NCI-H2107 (cell line): ENCODE measurements at places on chromosomes 12 and 14.

DNA sequence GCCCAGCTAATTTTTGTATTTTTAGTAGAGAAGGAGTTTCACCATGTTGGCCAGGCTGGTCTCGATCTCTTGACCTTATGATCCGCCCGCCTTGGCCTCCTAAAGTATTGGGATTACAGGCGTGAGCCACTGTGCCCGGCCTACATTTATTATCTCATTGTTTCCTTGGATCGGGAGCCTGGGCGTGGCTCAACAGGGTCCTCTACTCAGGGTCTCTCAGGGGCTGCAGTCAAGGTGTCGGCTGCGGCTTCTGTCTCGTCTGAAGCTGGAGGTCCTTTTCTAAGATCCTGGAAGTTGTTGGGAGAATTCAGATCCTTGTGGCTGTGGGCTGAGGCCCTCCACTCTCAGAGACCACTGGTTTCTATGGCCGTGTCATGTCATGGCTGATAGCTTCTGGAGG is 65.5 kb upstream of the SCN8A start:
- no peak for DNase-seq

- DNase-seq = no peak
Measured at GRCh38 chr12:38124247-38125012, 192.1 kb upstream of the ALG10B start.

DNA sequence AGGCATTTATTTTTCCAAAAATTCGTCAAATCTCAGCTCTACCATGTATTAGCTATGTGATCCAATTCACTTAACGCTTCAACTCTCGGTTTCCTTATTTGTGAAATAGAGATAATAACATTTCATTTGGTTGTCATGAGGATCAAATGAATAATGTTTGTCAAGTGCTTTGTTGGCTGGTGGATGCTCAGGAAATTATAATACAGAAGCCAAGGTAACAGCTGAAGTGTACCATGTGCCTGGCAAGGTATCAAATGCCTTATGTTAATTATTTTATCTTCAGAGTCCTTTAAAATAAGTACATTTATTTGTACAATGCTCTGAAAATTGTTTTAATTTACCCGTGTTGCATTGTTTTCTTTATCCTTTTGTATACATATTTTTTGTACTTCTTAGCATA is 6.1 kb upstream of the PRKCH start:
- DNase-seq = no peak

DNA sequence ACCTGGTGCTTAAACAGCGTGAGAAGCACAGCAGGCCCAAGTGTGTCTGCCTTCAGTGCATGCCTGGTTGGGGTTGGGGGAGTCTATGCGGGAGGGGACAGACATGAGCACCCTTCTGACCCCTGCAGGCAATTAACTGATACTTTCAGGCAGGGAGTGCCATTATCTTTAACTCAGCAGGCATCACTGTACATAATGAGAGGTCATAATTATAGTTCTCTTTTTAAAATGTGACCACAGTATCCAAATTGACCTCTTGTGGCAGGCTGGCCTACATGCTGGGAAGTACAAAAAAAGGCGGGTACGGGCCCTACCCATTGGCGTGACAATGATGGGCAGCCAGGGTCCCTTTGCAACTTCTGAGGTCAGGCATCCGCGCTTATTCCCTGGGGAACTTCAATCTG is 209.1 kb downstream of the FOXN3 start:
- no peak for DNase-seq

- DNase-seq = no peak
Measured at GRCh38 chr14:32481707-32482106, 152.6 kb downstream of the AKAP6 start.

DNA sequence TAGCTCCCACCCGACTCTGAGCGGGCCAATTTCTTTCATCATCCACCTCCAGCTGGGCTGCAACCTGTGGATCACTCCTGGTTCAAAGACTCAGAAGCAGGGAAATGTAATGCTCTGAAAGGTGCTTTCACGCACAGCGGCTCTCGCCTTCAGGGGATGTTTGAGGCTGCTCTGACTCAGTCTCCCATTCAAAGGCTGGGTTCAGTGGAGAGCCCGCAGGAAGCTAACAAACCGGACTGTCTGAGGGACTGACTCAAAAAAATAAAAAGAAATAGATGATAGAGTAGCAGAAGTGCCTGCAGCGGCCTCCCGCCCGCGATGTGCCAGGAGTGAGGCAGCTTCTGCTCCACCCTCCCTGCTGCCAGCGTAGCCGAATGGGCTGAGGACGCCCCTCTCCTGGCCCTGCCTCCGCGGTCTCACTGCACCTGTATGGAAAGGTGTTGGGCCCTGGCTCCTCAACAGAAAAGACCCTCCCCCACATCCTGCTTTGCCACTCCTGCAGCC is 98.0 kb downstream of the GCH1 start:
- DNase-seq = no peak

GRCh38 chr12:96879301-96879700 is 27.8 kb upstream of the NEDD1 start:
- no peak for DNase-seq

DNA sequence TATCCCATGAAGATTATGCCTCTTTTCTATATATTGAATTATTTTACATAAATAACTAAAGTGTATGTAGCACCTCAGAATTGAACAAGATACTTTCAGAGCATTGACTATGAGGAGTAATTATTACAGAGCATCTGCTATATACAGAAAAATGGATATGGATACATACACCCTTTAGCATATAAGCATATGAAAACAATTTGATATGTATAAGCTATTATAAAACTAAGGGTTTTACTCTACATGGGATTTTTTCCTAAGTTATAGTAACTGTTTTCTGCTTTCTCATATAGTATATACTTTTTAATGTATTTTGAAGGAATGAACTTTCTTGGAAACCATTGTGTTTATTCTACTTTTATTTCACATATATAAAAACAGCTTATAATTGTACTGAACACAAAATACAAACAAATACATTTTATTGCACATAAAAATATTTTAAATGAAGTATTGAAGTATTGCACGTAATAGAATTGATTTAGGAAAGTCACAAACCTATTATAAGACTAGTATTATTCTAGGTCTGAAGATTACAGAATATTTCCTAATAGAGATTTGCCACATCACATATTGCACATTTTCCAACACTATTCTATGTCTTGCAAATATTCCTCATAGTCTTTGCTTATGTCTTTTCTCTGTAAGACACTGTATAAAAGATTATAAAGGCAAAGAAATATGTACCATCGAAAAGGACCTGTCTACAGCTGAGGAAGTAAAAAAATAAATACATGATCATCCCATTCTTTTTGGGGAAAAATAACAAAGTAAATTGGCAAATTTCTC is 8.4 kb downstream of the CD69 start:
- no peak for DNase-seq

- no peak for DNase-seq
Measured at GRCh38 chr12:92145481-92145730, 240 bp downstream of the BTG1 start.

GRCh38 chr12:71780237-71780822 is 25.7 kb downstream of the RAB21 start:
- DNase-seq = no peak

- no peak for DNase-seq
Measured at GRCh38 chr14:28744126-28744525, 22.5 kb upstream of the FOXG1 start.

DNA sequence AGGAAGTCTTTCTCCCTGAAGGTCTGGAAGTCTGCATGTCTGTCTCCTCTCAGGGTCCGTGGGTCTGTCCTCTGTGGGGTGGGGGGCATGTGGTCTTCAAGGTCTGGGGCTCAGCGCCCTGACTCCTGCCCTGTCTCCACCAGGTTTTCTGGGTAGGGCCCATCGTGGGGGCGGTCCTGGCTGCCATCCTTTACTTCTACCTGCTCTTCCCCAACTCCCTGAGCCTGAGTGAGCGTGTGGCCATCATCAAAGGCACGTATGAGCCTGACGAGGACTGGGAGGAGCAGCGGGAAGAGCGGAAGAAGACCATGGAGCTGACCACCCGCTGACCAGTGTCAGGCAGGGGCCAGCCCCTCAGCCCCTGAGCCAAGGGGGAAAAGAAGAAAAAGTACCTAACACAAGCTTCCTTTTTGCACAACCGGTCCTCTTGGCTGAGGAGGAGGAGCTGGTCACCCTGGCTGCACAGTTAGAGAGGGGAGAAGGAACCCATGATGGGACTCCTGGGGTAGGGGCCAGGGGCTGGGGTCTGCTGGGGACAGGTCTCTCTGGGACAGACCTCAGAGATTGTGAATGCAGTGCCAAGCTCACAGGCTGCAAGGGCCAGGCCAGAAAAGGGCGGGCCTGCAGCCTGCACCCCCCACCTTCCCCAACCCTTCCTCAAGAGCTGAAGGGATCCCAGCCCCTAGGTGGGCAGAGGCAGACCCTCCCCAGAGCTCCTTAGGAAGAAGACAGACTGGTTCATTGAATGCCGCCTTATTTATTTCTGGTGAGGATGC is 3.4 kb downstream of the AQP5 start:
- DNase-seq = no peak

DNA sequence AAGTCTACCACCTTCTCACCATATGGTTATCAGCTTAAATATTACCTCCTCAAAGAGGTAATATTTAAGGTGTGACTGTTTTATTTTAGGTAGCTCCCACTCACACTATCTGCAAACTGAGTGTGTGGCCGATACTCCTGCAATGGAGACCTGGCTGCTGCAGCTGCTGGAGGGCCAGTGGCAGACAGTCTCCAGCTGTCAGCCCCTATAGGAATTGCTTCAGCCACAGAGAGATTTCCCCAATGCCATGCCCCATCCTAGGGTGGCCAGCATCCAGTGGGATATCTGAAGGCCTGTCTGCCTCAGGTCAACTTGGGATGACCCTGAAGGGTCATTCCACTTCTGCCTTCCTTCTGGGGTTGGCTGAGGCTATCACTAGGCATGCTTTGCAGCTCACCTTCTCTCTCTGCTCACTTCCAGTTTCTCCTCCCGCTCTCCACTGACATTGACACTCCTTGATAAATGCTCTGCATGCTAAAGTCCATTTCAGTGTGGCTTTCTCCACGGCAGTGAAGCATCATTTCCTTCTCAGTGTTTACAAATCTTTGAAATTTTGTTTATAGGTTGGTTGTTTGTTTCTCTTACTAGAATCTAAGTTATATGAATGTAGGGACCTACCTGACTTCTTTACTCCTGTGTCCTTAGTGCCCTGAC is 90.2 kb upstream of the USP44 start:
- DNase-seq = no peak

DNA sequence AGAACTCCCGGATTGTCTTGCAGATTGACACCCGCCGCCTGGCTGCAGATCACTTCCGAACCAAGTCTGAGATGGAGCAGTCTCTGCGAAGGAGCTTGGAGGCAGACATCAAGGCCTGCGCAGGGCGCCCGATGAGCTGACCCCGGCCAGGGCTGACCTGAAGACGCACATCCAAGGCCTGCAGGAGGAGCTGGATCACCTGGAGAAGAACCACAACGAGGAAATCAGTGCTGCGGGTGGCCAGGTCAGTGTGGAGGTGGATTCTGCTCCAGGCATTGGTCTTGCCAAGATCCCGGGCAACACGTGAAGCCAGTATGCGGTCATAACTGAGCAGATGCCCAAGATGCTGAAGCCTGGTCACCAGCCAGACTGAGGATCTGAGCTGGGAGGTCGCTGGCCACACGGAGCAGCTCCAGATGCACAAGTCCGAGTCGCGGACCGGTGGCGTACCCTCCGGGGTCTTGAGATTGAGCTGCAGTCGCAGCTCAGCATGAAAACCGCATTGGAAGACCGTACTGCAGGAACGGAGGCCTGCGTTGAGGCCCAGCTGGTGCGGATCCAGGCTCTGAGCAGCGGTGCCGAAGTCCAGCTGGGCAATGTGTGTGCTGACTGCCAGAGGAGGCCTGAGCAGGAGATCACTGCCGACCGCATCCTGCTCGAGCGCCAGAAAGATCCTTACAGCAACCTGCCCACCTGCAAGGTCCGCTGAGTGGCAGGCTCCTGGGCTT is 12.4 kb upstream of the A2M start:
- DNase-seq = no peak
